CD4-positive, alpha-beta T cell treated with Interferon gamma for 1 hour (primary cell): ENCODE measurements at places on chromosomes 6 and 20.

DNA sequence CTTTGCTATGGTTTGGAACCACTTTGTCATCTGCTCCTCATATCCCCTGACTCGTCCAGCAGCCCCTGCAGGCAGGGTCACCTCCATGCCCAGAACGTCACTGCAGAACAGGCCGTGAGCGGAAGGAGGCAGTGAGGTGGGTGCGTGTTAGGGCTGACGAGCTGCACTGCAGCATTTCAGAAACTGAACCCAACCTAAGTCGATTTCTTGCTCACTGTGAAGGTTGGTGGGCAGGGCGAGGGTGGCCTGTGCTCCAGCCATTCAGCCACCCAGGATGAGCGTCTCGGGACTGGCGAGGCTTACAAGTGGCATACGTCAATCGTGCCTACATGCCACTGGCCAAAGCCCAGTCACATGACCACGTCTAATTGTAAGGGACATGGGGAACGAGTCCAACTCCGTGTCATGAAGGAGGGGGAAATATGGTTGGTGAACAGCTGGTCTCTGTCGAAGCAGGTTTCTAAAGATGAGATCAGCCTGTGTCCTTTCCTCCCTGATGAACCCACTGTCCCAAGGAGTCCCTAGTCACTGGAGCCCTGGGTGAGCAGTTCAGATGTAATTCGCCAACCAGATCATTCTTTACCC, 289.1 kb downstream of the TAF4 start:
- DNase-seq = no peak

- no peak for DNase-seq
Measured at GRCh38 chr6:106702046-106702445, 72.7 kb downstream of the QRSL1 start.

DNA sequence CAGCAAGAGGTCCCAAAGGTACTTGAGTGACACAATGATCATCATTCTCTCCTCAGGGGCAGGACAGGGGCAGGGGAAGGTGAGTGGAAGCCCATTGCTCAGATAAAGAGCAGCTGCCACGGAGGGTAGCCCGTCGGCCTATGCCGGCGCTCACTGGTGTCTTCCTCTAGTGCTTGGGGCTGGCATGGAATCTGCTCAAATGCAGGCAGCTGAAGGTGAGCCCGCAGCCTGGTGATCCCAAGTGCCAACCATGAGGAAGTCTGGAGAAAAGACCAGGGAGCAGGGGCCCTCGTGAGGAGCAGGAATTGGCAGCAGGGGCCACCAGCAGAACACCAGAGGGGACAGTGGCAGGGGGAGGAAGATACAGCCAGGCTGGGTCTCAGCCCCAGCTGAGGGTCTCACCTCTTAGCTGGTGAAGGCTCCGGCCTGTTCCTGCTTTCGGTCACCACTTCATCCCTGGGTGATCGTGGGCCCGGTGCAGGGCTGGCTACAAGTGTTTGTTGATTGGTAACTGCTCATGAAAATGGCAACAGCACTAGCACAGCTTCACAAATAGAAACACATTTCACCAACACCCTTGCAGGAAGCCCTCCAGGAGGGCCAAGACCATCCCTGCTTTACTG, 24.7 kb downstream of the RBCK1 start:
- DNase-seq = no peak

- no peak for DNase-seq
Measured at GRCh38 chr6:41379306-41379705, 43.9 kb downstream of the NCR2 start.

- no peak for DNase-seq
Measured at GRCh38 chr6:3210024-3210610, 17.3 kb downstream of the TUBB2B start.

GRCh38 chr6:32972353-32973143, 4.2 kb downstream of the BRD2 start:
- DNase-seq = no peak

DNA sequence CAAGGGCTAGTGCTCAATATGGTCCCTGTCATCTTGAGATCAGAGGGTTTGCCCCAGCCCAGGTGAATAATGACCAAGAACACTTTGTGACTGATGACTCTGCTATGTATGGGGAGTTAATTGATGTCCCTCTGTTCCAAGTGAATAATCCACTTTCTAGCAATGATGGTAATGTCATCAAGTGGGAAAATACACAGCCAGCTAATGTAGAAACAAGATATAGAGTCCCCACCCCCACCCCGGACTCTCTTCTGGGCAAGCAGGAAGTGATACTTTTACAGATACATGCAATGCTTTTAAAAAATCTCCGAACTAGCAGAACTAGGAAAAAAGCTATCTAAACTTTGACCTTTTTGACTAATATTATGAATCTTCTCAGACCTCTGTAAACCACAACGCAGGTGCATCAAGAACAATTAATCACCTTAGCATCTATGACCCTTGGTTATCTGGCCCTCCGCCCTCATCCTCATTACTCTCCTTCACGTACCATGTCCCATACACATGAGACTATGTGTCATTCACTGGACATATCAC, 30.5 kb downstream of the CNR1 start:
- DNase-seq = no peak

DNA sequence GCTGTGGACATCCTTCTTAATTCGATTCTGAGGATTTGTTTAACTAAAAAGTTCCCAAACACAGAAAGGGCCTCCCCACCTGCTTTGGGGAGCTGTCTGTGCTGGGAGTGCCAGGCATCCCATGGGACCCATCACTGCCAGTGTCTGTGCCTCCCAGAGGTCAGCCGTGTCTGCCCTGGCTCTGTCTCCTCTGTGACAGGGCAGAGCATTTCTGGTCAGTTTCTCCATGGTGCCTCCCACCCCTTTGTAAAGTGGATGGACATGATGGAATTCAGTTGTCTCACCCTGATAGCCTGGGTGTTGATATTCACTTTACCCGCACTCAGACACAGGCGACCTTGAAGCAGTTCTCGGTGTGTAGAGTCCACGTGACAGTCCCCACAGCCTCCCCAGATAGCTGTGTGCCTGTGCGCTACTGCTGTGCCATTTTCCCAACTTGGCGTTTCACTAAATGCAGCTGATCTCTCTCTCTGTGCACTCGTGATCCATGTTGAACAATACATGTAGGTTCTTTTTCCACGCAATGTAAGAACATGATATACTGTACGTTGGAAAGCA, 70.5 kb downstream of the CDS2 start:
- DNase-seq = no peak

DNA sequence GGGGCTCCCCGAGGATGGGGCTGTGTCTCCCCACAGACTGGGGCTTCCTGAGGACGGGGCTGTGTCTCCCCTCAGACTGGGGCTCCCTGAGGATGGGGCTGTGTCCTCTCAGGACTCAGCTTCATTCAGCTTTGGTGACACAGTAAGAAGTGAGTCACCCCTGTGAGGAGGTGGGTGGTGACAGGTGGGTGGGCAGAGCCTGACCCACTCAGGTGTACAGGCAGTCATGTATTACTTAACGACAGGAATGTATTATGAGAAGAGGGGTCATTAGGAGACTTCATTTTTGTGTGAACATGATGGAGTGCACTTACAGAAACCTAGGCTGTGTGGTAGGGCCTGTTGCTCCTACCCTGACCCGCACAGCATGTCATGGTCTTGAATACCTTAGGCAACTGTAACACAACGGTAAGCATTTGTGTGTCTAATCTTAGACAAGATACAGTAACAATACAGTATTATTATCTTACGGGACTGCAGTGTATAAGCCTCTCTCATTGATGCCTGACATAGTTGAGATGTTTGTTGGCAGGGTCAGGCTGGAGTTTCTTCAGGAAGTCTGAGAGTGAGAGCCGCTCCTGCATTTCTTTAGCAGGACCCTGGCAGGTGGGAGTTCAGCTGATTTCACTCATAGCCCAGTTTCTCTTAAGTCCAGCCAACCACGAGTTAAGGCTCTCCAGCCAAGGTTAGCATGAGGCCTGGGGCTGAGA, 10.9 kb upstream of the PGC start:
- no peak for DNase-seq

DNA sequence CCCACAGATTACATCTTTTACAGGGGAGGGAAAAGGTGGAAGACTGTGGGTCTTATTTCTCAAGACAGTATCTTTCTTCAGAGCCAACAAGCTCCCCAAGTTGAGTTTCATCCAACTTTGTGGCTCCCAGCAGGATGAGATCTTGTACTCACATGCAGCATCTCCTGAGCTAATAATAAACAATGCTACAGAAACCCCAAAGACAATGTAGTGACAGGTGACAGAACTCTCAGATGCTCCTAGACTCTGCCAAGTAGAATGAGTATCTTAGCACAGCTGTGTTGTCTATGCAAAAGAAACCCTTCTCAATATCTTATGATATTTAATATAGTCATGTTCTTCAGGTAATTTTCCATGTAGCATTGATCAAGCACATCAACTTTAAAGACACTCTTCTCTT, 90.0 kb downstream of the TBX18 start:
- no peak for DNase-seq

DNA sequence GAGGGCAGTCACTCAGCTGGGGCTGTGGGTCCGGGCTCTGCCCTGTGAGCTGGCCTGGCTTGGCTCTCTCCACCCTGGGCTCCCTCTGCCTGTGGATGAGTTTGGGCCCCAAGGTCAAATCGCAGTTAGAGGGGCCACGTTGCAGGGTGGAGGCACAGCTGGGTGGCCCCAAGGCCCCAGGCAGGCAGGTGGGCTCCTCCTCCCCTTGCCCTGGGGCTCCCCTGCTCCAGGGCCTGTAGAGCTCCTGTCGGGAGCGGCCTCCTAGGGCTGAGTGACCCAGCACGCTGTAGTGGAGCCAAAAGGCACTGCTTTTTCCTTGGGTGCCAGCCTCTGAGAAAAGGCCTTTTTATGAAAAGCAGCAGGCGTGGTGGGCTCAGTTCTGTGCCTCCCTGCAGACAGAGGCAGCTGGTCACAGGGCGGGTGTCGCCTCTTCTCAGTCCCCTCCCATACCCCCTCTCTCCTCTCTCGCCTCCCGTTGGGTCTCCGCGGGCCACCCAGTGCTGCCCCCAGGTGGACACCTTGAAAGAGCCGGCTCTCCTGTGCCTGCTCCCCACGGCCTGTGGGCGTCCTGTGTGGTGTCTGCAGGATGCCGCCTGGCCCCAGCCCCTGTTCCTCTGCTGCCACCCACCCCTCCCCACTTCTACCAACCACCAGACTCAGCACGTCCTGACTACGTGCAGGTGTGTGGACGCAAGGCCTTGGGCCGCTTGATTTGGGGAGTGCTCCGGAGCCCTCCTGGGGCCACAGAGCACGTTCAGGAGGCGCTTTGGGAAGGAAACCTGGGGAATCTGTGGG, 13.2 kb downstream of the SS18L1 start:
- peak; percentile 74 for DNase-seq

DNA sequence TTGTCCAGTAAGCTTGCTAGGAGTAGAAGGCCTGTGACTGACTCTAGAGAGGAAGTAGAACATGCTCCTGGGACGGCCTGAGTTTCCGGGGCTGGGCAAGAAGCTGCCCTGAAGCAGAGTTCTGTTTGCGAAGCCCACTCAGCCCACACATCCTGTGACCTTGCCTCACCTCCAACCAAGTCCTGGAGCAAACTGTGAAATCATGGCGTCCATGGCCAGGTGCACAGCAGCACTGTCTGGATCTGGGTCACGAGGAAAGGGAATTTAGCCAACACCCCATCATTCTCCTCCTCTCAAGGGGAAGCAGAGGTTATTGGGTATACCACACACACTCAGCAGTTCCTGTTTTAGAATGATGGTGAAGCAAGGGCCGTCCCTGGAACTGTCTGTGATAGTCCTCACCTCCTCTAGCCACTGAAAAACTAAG, 87.5 kb downstream of the CRYBG1 start:
- peak; percentile 28 for DNase-seq

GRCh38 chr6:13094781-13095425, 233.4 kb downstream of the TBC1D7 start:
- DNase-seq = no peak

- no peak for DNase-seq
Measured at GRCh38 chr20:8633366-8633765, 435.5 kb upstream of the PLCB4 start.

GRCh38 chr6:168216117-168216516, 103.5 kb downstream of the DACT2 start:
- no peak for DNase-seq

DNA sequence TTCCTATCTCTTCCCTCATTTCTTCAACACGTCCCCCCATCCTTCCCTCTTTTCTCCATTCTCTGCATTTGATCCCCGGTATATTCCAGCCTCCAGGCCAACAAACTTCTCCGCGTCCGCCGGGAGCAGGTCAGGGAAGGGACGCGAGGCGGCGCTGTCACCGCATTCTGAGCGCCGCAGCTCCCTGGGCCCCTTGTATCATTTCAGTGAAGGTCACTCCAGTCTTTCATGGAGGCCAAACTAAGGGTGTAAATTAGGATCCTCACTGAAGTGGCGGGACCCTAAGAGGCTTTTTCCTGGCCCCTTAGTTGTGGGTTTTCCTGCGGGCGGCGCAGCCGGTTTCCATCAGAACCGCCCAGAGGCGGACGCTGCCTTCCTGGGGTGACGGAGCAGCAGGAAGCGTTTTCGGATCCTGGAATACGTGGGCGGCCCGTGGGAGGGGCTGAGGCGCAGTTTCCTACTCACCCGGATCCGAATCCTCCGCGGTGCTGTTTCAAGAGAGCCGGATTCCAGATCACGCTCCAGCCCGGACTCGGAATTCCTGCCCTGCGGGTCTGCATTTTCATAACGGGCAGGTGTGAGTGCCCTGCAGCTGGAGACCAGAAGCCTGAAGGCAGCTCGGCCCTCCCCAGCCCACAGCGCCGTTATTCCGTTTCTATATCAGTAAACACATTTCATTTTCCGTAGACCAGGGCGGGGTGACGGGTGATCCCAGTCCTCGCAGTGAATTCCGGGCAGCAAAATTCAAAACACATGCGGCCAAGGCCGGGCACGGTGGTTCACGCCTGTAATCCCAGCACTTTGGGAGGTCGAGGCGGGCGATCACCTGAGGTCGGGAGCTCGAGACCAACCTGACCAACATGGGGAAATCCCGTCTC, 3.6 kb upstream of the MICA start:
- DNase-seq = peak; percentile 47
